ENCODE measurements at places on chromosomes 2 and 18.

DNA sequence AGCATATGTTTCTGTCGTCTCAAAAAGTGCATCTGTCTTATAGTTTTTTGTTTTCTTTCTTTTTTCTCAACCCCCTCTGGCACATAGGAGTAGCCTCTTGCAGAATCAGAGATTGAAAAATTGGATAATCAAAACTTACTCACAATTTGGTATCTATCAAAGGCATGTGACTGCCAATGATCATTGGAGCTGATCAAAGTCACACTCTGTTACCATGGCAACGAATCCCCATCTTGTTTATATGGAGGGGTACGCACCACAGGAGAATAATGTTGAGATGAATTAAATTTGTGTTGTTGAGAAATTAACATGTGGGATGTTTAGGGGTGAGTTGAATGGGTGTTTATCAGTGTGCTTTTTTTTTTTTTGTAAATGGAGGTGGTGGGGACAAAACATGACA is 458.3 kb upstream of the FANCL start:
- no peak for DNase-seq

DNA sequence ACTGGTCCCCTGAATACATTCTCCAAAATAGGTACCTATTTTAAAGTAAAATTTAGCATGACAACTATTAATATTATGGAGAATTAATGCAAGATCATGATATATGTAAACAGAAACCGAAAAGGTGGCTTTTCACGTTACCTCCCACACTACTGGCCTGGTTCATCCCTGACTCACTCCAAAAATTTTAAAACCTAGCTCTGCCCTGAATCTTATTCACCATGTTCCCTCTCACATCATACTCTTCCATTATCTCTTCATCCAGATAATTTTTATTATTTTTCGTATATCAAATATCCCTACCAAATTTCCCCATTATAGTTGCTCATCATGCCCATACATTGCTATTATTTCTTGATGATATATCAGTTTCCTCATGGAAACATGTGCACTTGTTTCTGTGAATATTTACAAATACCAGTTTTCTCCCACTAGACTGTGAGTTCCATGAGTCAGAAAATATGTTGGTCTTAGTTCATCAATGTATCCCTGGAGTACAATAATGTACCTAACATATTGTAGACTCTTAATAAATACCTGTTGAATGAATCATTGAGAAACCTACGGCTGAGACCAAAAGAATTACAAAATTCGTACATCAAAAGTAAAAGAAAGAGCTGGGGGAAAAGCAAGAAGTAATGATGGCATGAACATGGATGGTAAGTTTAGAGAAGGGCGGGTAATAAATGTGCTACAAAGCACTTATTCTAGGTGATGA is 360.1 kb upstream of the CHAC2 start:
- no peak for DNase-seq

DNA sequence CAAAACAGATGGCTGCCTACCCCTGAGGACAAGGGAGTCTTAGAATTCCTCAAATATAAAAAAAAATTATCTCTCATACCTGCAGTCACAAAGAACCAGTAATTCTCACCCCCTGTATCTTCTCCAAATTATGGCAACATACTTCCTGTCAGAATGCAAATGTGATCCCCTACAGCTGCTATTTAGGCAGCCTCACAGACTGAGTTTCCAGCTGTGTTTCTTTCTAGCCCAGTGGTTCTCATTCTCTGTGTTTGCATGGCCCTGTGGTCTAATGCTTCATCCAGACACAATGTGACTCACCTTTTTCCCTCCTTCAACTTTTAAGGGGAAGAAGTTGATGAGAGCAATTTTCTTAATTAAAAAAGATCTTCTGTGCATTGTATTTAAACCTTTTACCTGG is 726.3 kb downstream of the TSN start:
- peak; percentile 68 for DNase-seq

DNA sequence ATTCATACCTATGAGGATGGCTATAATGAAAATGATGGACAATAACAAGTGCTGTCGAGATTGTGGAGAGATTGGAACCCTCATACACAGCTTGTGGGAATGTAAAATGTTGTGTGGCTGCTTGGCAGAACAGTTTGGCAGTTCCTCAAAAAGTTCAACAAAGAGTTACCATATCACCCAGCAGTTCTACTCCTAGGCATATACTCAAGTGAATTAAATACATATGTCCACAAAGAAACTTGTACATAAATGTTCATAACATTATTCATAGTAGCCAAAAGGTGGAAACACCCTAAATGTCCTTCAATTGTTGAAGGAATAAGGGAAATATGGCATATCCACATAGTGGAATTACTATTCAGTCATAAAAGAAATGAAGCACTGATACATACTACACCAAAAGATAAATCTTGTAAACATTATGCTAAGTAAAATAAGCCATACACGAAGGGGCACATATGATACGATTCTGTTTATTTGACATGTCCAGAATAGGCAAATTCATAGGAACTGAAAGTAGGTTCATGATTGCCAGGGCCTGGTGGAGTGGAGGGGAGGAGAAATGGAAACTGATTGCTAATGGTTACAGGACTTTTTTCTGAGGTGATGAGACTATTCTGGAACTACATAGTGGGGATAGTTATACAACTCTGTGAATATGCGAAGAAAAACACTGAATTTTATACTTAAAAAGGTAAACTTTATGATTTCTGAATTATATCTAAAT is 92.1 kb downstream of the ADAM23 start:
- no peak for DNase-seq

- DNase-seq, result no peak
Measured at GRCh38 chr2:165007161-165007744, 51.9 kb upstream of the SLC38A11 start.

- no peak for DNase-seq
Measured at GRCh38 chr18:66439670-66440069, 164.2 kb downstream of the CDH19 start.

- DNase-seq, result no peak
Measured at GRCh38 chr2:180876506-180876905, 103.9 kb upstream of the UBE2E3 start.

DNA sequence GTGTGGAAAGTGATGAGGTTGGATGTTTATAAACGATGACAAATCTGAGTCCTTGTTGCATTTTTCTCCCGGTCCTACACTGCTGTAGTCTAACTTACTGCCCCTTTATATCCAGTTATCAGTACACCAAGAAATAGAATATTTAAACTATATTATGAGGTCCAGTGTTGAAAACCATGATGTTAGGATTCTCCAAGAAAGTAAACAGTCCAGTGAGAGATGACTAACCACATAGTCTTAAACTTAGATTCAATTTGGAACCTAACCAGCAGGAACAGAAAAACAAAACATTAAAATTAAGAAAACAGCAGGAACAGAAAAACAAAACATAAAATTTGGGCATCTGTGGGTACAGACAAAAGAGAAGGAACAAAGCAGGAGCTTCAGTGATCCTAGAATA is 143.2 kb downstream of the TPGS2 start:
- DNase-seq, result no peak

GRCh38 chr18:58213440-58213839 is 169.4 kb downstream of the NEDD4L start:
- DNase-seq, result peak; percentile 78

DNA sequence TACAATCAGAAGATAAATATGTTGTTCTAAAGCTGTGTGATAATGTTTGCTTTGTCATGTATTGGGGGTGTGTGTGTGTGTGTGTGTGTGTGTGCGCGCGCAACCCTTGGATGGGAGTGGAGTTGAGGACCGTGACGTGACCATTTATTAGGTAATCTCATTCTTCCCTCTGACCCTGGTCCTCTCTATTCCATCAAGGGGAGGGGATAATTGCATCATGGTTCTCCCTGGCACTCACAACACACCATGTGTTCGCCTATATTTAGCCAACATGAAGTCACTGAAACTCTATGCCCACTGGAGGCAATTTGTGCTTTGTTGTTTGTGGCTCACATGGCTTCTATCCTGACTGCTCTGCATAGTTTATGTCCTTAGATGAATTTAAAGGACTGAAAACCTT is 79.8 kb upstream of the LRPPRC start:
- peak; percentile 54 for DNase-seq

DNA sequence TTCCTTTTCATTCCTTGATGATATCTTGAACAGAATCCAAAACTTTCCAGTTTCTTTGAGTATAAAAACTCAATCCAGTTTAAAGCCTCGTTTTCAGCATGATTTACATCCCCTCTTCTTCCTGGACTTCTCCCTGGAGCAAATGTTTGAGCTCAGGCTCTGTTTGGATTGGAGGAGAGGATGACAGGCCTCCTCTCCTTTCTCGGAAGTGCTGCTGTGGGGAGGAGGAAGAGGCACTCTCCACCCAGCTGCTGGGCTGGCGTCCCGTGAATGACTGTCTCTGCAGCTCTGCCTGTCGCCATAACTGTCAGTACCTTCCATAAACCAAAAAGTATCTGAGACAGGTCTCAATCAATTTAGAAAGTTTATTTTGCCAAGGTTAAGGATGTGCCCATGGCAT is 238.2 kb upstream of the AGAP1 start:
- no peak for DNase-seq

GRCh38 chr2:18487106-18487913 is 73.1 kb downstream of the RDH14 start:
- no peak for DNase-seq

- DNase-seq, result no peak
Measured at GRCh38 chr2:34547900-34548299, 948.8 kb upstream of the FAM98A start.

DNA sequence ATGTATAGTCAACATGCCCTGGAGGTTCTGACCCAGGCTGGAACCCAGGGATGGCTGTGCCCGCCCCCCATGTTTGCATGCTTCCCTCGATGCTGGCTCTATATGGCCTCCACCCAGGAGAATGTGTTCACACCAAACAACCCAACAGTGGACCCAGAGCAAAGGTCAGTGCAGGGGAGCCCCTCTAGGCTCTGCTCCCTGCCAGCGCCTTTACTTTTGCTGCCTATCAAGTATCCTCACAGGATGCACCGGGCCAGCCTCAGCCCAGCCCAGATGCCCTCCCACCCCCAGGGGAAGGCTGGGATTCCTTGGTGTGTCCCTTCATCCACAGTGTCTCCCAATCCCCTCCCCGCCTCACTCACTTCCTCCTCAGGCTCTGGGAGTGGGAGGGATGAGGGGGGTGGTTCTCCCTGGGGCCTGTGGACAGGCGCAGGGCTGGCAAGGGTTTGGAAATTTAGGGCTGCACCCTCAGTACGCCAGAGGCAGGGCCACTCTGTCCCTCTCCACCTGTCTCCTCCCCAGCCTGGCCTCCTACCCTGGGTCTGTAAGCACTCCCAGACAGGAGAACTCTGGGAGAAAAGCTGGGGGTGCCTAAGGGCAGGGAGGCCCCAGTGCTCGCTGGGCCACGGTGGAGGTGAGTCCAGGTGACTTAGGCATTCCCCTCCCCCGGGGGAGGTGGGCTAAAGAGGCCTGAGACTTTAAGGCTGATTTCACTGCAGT is 2.3 kb downstream of the ATP6V1B1 start:
- no peak for DNase-seq

GRCh38 chr2:229425598-229425997 is 154.5 kb upstream of the PID1 start:
- DNase-seq, result no peak

- no peak for DNase-seq
Measured at GRCh38 chr18:71336576-71337210, 1047.8 kb downstream of the SOCS6 start.

DNA sequence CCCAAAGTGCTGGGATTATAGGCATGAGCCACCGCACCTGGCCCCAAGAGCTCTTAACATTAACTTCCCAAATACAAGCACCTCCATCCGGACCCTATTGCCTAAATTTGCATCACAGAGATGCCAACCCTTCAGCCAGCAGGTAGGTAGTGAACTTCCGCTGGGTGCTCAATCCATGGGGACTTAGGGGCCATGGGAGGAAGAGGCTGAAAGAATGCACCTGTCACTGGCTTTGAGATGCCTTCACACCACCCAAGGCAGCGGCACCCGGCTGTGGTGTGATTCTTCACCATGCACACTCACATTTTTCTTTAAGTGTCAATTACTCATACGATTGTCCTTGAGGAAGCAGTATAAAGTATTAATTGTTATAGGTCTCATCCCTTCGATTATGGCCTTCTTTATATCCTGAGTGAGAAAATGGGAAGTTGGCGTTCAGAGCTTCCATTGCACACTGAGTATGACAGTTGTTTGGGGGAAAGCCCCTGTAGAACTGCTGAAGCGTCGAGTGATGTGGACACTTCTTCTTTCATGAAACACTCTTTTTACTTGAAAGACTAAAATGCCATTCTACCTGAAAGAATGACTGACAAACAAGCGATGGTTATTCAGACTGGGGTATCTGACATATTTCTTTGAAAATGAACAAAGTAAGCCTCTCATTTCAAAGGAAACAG is 51.8 kb upstream of the BIN1 start:
- no peak for DNase-seq

DNA sequence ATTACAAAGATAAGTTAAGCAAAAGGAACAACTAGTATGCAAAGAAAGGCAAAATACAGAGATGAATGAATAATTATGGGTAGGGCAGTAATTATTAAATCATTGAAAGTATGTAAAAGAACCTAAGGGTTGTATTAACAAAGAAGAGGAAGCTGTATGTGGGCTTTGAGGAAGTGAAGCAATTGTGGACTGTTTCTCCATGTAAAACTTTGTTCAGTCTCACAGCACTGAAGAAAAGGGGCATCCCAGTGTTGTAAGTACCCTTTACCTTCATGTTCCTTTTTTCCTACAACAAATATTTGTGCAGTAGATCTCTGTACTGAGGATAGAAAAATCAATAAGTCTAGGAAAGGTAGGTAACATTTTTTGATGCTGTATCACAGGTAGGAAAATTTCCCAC is 388.7 kb upstream of the NRP2 start:
- DNase-seq, result no peak

DNA sequence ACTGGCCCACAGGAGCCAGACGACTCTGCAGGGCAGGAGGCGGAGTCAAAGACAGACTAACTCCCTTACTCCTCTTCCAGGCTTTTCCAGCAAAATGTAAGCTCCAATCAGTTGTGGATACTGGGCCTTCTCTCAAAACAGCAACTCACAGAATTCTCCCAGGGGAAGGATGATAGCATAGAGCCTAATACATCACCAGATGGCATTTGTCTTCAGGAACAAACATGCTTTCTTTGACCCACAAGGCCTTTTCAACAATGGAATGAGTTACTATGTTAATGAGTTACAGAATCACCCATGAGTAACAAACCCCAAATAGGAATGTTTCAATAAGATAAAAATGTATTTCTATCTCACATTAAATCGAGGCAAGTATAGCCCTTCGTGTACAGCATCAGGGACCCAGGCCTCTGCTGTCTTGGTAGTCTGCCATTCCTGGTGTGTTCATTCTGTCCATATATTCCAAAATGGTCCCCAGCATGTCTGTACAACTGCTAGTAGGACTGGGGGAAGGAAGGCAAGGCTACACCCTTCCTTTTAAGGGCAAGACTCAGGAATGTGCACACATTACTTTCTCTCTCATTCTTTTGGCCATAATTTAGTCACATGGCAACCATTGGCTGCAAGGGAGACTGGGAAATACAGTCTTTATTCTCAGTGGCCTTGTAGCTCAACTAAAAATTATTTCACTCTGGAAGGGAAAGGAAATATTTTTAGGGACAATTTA is 76.4 kb downstream of the BOD1L2 start:
- DNase-seq, result no peak
